ENCODE measurements at places on chromosomes 7 and 10.

DNA sequence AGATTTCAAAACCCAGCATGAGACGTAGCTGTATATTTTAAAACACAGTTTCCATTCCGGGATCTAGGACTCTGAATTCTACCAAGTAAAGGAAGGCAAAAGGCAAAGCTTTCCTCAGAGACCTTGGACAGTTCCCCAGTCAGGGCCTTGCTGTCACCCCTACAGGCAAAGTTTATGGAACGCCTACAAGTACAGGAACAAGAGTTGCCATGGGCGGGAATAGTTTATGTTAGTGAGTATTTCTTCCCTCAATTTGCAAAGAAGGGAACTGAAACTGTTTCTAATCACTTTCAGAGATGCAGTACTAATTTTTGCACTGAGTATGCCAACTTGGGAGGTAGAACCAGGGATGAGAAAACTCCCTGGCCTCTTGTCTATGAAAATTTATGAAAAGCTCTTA lies 68.2 kb upstream of the LRGUK start:
- no peak for DNase-seq

GRCh38 chr10:64648915-64649314 lies 1127.7 kb downstream of the REEP3 start:
- DNase-seq = no peak

GRCh38 chr7:43791665-43792064 lies 33.2 kb downstream of the BLVRA start:
- DNase-seq = no peak

DNA sequence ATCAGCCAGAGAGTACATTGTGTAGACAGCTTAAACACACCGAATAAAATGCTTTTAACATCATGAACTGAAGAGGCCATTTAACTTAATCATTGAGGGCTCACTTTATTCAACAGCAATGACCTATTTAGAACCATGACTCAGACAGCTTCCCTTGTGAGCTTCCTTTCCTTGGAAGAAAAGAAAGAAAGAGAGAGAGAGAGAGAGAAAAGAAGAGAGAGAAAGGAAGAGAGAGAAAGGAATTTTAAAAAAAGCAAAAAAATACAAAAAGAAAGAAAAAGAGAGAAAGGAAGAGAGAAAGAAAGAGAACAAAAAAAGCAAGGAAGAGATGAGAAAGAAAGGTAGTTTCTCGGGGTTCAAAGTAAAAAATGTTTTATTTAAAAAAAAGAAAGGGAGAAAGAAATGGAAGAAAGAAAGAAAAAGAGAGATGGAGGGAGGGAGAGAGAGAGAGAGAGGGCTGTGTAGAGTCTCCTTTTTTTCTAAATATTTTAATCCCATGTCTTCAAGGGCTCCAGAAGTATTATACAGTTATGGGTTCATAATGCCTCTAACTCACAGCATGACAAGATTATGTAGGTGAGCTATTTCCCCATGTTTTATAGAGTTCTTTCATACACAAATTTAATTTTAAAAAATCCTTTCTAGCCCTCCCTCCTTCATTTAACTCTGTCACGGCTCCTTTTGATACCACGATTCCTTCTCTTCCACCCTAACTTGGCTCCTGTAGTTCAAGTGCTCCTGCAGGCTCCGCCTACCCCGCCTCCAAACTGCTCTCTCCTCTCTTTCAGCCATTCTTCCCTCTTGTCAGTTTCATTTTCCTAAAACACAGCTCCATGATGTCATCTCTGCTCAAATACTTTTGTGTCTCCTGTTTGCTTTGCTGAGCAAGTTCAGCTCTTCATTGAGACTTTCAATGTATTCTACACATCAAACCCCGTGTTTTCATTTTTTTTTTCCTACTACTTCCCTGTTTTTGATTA lies 85.5 kb downstream of the PRTFDC1 start:
- DNase-seq = no peak

DNA sequence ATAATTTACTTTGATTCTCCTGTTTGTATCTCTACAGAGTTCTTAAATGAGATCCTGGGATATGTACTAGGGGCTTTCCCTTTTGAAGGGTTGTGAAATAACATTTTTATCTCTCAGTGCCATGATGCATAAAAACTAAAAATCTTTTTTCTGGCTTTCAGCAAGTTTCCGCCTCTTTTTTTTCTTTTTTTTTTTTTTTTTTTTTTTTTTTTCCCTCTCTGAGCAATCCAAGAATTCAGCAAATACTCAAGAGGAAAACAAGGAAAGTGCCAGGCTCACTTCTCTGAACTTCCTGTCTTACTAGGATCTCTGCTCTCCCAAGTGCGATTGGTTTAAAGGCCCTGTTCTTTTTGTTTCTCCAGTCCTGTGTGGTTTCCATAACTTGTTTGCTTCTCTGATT lies 79.9 kb downstream of the HYCC1 start:
- no peak for DNase-seq

Measured in T-helper 2 cell (primary cell).